Aorta (tissue), 5 donors: ENCODE measurements at places on chromosomes 2 and 18.

- no peak for DNase-seq
Measured at GRCh38 chr2:226267516-226268289, 531.9 kb downstream of the IRS1 start.

GRCh38 chr18:37254236-37254754 lies 311.3 kb downstream of the CELF4 start:
- DNase-seq: no peak

GRCh38 chr18:1732143-1732542 lies 827.5 kb downstream of the ADCYAP1 start:
- DNase-seq: no peak

GRCh38 chr2:147247749-147248148 lies 597.1 kb upstream of the ACVR2A start:
- no peak for DNase-seq

DNA sequence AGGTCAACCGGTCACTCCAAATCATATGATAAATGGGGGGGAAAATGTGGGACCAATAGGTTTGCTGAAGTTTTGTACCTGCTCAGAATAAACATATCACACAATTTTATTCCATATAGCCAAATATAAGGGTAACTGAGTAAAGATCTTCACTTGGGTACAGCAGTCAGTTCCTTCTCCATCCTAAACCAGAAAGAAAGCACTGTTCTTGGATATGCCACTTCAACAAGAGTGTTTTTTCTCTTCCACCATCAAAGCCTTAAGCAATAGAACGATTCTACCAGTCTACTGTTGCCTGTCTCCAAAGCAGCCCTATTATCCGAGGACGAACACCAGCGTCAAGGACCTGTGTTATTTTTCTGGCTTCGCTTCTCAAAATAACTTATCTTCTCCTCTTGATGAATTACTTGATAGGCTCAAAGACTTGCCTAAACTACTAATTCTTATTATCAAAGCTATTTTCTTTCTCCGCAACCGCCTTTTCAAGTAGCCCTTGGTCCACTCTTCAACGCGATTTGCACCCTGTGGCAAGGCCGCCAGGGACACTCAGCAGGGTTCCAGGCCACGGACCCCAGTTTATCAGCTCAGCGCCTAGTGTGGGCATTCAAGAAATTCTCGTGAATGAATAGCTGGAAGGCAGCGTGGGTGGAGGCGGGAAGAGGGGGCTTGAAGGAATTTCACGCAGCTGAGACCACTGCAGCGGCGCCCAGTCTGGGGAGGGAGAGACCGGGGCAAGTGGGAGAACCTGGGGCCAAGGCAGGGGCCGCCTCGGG lies 646 bp downstream of the ALS2 start:
- no peak for DNase-seq

GRCh38 chr18:63438181-63438580 lies 15.9 kb upstream of the VPS4B start:
- no peak for DNase-seq

- DNase-seq: no peak
Measured at GRCh38 chr2:226956659-226957058, 120.8 kb downstream of the RHBDD1 start.

DNA sequence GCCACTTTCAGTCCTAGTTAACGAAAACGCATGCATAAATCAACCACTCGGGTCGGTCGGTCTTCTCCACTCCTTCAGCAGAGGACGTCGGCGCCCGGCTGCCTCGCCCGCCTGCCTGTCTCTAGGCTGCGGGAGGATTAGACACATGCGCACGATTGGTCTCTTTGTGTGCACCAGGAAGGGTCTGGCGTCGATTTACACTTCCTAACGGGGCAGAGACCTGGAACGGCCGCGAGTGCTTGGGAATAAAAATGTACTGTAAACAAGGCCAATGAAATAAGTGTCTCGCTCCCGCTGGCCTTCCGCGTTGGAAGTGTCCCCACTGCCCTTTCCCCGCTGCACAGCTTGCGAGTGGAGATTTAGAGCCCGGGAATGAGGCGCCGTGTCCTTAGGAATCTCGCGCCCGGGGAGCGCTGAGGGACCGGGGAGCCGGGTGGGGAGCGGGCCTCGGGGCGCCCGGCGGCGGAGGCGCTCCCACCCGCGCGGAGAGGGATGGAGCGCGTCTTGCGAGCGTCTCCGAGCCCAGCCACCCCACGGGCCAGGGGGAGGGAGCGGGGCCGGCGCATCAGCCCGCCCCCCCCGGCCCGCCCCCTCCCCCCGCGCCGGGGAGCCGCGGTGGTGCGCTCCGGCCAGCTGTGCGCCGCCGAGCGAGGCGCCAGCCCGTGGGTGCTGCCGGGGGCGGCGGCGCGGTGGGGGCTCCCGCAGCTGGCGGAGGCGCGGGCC lies at the start of gene DOK6:
Gene DOK6, plus strand, starts transcription at position 636 of the 723 bp plus-strand sequence.
- peak; percentile 84 for DNase-seq

DNA sequence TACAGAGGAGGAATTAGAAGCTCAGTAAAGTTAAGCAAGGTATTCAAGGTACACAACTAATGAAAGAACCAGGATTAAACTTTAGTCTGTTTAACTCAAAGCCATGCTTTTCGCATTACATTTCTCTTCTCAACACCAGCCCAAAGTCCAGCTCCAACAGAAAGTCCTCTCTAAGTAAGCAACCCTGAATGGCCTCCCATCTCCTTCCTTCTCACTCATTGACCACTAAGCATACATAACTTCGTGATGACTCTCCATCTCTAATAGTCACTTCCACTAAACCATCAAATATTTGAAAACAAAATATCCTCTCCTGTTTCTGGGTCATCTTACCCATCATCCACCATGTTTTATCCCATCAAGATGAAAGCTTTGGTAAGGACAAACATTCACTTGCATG lies 219.8 kb downstream of the RAD51AP2 start:
- no peak for DNase-seq

GRCh38 chr2:43019025-43019367 lies 207.4 kb downstream of the ZFP36L2 start:
- DNase-seq: no peak

GRCh38 chr2:54194761-54195750 lies 61.0 kb downstream of the TSPYL6 start:
- no peak for DNase-seq

DNA sequence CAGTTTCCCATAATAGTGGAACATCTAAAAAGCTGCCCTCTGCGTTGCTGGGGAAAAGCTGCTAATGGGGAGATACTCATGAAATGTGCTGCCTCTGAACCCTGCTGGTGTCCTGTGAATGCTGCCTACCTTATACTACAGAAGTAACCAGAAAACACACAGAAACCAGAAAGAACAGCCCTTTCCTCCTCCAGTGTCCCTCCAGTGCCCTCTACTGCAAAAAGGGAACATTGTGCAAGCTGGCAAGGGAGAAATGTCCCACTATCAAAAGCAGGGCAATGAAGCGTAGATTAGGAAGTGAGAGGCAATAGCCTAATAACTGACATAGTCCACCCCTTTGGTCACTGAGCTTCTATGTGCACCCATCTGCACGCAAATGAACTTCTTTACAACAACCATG lies 162.7 kb upstream of the ETAA1 start:
- DNase-seq: no peak

- no peak for DNase-seq
Measured at GRCh38 chr2:163982938-163983337, 247.1 kb upstream of the FIGN start.

DNA sequence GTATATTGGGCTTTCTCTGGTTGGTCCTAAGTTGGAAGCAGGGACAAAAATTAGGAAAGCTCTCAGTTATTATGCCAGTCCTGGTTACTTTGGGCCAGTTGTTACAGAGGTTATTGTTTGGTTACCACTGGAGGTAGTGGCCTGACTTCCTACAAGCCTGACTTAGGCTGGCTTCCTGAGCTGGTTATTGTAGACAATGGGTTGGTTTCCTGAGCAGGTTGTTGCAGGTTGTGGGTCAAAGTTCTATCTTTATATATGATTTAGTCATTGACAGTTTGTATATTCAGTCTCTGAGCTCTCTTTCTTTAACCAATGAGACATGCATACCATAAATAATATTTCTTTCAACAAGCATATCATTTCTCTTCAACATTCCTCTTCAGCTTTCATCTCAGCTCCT lies 58.7 kb upstream of the RPE start:
- no peak for DNase-seq

- no peak for DNase-seq
Measured at GRCh38 chr2:116490511-116491145, 1323.9 kb upstream of the DDX18 start.

DNA sequence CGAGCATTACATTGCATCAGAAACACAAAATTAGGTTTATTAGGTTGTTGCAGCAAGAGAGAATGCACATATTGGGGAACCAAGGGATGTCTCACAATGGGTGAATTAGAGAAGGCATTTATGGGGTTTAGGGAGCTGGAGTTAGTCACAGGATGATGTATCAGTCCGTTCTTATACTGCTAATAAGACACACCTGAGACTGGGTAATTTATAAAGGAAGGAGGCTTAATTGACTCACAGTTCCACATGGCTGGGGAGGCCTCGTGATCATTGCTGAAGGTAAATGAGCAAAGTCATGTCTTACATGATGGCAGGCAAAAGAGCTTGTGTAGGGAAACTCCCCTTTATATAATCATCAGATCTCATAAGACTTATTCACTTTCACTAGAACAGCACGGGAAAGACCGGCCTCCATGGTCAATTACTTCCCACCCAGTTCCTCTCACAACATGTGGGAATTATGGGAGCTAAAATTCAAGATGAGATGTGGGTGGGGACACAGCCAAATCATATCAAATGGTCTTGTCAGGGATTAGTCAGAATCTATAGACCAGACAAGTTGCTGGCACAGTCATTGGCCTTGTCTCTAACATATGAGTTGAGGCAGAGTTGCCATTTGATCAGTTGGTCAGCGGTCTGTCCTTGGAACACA lies 61.9 kb upstream of the RBMS1 start:
- DNase-seq: no peak
